Activated CD8-positive, alpha-beta memory T cell treated with anti-CD3 and anti-CD28 coated beads for 4 hours (primary cell): ENCODE measurements at places on chromosomes 3 and 15.

GRCh38 chr3:165875644-165876043 lies 38.4 kb upstream of the BCHE start:
- DNase-seq: no peak

- DNase-seq: no peak
Measured at GRCh38 chr3:16313886-16314645, 49.1 kb downstream of the OXNAD1 start.

DNA sequence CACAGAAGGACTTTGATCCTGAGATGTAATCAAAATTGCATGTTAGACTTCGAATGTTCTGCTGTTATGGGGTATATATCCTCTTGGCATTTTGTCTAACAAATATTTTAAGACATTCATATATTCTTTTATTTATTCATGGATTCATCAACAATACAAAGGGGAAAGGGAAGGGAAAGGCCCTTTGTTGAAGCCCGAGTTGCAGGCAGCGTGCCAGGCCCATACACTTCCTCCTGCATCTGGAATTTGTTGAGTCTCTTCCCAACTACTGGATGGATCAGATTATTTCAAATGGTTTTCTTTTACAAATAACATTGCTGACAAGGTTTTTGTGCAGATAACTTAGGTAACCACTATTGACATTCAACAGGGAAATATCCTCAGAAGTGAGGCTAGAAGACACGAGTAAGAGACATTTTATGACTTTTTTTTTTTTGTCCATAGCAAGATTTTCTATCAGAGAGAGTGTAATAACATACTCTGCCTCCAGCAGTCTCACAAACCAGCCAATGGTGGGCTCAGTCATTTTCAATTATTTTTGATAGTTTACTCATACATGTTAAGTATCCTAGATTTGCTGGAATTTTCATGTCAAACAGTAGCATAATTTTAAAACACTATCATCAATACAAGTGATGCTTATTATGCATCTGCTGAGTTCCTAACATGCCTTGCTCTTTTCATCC lies 94.3 kb downstream of the RPL39L start:
- DNase-seq: no peak

- DNase-seq: no peak
Measured at GRCh38 chr3:179037351-179037750, 34.3 kb downstream of the ZMAT3 start.

DNA sequence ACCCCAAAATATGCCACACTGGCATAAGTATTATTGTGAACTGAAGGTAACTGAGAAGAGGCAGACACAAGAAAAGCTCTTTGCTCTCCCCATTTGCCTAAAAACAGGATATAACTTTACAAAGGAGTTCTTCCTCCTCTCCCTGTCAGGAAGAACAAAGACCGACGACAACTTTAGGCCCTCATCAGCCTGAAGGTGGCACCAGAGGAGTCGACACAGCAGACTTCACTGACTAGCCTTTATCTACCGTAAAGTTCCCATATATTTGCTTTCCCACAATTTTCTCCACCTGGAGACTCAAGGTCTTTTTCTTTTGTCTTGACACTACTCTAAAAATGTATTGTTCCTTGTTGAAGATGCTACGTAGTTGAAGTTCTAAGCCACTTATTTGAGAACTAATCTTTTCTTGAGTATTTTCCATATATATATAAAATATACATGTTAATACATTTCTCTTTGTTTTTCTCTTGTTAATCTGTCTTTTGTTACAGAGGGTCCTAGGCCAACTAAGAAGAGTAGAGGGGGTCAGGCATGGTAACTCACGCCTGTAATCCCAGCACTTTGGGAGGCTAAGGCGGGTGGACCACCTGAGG lies 16.2 kb upstream of the XIRP1 start:
- no peak for DNase-seq
